Stimulated activated CD8-positive, alpha-beta memory T cell treated with anti-CD3 and anti-CD28 coated beads, Interleukin-7, amount 100 ng/mL, for 24 hours (primary cell): ENCODE measurements at places on chromosomes 7 and 10.
A peak's percentile ranks its signal among the peaks of the same experiment; 100 is the strongest.

DNA sequence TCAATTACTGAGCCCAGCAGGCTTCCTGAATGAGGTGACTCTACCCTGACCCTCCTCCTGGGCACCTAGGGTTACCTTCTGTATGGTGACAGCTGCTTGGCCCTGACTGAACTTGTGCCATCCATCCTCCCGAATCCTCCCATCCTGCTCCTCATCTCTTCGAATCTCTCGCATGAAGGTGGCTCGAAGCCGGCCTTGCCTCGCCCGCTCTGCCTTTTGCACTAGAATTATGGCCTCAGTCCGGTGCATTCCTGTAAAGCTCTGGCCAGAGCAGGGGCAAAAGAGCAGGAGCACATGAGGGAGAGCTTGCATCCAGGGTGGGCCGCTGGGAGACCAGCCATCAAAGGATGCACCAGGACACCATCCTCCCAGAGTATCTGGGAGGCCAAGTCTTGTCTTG lies 7.5 kb downstream of the H2BK1 start:
- DNase-seq, result no peak

- no peak for DNase-seq
Observed at GRCh38 chr10:102485093-102485784, 17.3 kb downstream of the ACTR1A start.

- DNase-seq, result no peak
Observed at GRCh38 chr7:106071356-106071998, 40.6 kb downstream of the SYPL1 start.

DNA sequence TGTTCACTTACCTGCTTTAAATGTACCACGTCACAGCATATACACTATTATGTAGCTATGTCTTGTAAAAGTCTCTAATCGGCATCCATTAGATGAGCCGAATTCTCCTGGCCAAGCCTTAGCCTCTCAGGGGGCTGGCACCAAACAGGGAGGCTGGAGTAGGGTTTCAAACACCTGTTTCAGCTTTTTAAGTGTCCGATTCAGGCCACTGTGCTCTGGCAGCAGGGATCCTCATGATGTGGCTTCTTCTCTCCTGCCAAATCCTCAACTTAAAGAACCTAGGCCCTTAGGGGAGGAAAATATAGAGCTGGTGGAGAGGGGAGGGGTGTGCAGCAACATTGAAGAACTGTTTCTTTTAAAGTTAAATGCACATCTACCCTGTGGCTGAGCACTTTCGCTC lies 68.5 kb upstream of the NFKB2 start:
- DNase-seq, result no peak

DNA sequence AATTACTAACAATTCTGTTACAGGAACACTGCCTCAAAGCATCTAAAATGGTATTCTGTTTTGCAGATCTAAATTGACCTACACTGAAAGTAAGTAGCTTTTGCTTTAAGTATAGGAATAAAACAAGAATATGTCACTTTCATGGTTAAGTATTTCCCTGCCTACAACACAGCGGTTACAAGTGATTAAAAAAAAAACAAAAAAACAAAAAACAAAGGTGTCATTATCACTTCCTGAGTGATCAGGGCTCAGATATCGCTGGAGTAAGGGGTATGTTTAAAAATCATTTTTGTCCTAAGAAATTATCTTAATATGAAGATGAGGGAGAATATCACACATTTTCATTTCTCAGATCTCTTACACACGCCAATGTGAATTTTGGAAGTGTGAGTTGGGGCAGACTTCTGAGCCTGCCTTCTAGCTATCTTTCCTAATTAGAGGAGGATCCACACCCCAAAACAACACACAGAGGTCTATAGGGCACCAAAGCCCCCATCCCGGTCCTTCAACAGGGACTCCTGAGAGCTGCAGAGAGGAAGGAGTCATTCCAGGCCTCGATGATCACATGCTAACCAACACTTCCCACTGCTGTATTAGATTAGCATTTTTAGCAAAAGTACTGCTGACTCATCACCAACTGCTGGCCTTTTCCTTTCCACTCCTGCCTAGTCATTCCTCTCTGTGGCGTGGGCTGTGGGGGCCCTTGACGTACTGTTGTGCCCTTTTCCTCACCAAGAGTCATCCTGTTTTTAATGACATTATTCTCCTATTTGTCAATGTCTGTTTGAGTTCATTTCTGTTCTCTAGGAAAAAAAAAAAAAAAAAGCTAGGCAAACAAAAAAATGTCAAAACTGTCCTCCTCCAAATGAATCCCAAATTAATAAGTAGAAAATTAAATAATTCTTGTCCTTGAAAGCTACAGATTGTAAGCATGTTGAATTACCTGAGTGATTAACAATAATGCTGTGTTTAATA lies 31.2 kb downstream of the PRTFDC1 start:
- peak; percentile 52 for DNase-seq

GRCh38 chr7:988426-988911 lies 5.5 kb downstream of the CYP2W1 start:
- DNase-seq, result no peak

- DNase-seq, result no peak
Observed at GRCh38 chr7:121563177-121563576, 167.1 kb upstream of the FAM3C start.

- DNase-seq, result no peak
Observed at GRCh38 chr7:90681336-90682022, 85.4 kb downstream of the CDK14 start.

GRCh38 chr10:109926061-109926745 lies 2.9 kb upstream of the XPNPEP1 start:
- DNase-seq, result no peak

GRCh38 chr7:29866490-29866930 lies 60.2 kb downstream of the WIPF3 start:
- DNase-seq, result no peak

DNA sequence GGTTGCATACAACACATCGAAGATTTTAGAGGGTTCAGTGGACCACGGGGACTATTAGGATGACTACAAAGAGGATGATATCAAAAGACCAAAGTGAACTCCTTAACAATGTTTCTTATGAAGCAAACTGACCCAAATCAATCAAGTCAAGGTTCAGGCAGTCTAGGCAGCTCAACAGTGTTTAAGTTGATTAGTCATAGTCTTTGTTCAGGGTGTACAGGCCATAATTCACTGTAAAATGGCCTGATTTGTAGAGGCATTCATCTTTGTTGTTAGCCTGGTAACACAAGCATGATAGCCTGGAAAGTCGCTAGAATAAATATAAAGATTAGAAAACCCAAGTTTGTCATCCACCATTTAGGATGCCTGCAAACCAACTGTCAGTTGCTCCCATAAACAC lies 32.6 kb downstream of the ANTXRL start:
- no peak for DNase-seq

GRCh38 chr7:132618956-132619305 lies 42.7 kb upstream of the PLXNA4 start:
- no peak for DNase-seq

- no peak for DNase-seq
Observed at GRCh38 chr10:69160809-69161241, 19.2 kb upstream of the SUPV3L1 start.

DNA sequence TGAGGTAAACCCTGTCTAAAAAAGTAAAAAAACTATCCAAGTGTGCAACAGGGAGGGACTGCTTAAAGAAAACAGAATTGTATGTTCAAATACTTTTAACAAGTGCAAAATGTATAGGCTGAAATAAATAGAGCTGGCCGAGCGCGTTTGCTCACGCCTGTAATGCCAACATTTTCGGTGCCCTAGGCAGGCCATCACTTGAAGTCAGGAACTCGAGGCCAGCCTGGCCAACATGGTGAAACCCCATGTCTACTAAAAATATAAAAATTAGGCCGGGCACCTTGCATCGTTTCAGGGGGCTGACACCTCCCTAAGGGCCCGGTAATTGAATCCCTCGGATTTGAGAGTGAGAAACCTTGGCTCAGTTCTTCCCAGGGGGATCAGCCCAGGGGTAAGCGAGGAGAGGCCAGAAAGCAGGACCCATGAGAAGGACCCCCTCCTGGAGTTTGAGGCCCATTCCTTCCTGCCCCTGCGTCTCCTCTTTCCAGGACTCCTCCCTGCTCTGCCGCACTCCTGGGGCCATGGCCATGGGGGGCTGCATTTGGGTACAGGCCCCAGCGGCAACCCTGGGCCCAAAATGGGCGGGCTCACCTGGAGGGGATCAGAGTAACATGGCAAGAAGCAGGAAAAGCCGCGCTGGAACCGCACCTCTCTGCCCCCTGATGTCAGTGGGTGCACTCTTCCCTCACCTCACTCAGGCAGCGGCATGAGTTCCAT lies 75.5 kb upstream of the TMEM248 start:
- no peak for DNase-seq

- DNase-seq, result no peak
Observed at GRCh38 chr10:11341283-11341960, 270.0 kb downstream of the USP6NL start.

GRCh38 chr10:121617176-121617575 lies 18.9 kb upstream of the FGFR2 start:
- no peak for DNase-seq

GRCh38 chr10:60535427-60535826 lies 145.8 kb upstream of the ANK3 start:
- no peak for DNase-seq

DNA sequence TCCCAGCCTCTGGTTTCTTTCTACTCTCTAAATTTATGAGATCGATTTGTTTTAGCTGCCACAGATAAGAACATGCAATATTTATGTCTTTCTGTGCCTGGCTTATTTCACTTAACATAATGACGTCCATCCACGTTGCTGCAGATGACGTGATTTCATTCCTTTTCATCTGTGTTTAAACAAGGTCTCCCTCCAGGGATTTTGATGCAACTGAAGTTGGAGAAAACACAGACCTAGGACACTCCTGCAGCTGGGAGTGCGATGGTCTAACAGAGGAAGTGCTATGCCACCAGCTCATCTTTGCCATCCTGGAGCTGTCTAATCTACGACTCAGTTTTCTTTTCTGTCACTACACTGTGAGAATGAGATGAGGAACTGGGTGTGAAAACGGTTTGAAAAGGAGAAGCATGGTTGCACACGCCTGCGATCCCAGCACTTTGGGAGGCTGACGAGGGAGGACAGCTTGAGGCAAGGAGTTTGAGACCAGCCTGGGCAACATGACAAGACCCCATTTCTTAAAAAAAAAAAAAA lies 1.5 kb upstream of the KCTD7 start:
- DNase-seq, result no peak

DNA sequence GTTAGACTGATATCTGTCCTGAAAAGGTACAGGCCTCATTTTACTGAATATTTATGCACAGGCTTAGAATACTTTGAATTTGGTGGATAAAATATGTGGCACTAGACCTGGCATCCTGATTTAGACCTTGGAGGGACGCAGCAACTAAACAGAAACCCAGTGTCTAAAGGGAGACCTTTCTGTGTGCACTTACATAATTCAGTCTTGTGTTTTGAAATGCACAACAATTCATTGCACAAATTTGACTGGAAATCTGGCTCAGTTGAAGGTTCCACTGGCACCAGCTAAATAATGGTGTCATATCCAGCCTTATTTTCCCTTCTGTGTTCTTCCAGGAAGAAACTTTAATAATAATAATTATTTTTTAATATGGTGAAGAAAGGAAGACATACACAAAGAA lies 142.1 kb downstream of the SND1 start:
- DNase-seq, result no peak

DNA sequence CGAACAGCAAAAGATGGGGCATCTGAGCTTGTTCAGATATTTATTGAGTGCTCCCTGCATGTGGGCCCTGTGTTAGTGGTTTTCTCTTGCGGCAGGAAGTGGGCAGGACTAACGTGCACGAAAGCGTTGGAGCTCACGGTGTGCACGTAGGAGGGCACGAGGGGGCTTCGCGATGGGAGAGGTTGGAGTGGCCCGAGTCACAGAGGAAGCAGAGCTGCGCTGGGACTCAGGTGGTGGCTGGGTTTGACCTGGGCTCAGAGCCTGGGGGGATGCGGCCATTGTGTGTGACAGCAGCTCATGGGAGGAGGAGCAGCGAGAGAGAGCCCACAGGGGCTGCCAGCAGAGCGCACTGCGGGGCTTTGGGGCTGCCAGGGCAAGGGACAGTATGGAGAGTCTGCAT lies 7.7 kb downstream of the ZSCAN25 start:
- DNase-seq, result no peak

DNA sequence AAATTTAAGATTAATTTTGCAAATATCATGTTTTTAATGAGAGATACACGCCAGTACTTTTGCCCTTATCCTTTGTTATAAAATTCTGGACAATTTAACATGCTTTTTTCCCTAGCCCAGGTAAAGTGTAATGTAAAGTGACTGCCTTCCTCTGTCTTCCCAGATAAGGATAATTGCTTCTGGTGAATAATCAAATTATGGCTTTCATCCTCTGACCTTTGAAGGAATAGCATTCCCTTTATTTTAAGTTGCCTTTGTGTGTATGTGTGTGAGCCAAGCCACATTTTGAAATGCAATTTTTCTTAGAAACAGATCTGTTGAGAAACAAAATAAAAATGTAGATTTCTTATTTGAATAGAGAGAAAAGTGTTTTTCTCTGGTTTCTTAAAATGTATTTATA lies 107.5 kb downstream of the ADAM22 start:
- no peak for DNase-seq

DNA sequence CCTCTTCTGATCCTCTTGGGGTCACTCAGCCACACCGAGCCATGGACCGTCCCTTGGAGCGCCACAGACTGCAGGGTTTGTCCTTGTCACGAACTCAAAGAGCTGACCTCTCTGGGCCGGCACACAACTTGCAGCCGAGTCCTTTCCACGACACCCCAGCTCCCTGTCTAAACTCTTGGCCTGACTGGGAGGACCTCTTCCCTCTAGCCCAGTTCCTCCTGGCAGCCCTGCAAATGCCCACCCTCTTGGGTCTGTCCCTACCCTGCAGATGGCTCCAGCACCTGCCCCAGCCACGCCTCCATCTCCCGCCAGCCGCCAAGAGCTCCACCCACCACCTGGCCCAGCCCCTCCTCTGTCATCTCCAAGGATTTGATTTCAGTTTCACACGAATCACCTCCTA lies 339.2 kb downstream of the DNAJB6 start:
- DNase-seq, result no peak

DNA sequence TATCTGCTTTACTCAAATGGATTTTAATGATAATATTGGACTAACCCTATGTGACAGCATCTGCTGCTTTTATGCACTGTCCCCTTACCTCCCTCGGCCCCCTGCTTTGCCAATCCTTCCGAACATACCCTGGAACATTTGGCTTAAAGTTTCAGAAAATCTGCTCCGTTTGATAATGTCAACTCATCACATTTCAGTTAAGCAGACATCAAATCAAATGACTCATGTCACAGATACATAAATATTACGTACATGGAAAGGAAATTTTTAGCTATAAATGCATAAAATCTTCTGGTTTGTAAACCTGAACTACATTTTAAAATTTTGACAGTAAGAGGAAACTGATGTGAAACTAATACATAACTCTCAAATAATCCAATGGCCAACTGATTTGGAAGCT lies 98.2 kb downstream of the CNTNAP2 start:
- no peak for DNase-seq

DNA sequence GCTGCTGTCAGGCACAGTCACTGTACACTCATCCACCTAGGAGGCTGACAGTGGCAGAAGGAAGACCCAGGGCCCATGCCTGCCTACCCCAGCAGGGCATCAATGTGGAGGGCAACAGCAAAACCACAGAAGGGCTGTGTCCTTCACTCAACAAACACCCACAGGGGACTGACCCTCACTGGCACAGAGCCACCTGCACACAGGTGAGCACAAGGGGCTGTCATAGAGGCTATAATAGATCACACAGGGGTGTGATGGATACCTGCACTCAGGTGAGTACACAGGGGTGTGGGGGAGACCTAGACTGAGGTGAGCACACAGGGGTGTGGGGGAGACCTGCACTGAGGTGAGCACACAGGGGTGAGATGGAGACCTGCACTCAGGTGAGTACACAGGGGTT lies 132.8 kb upstream of the TCERG1L start:
- DNase-seq, result no peak
